ENCODE measurements at places on chromosomes 3 and 15.

- no peak for DNase-seq
These were observed 95.8 kb downstream of the ZPLD1 start for GRCh38 chr3:102530415-102531181.

GRCh38 chr3:82130046-82130445 lies 368.6 kb upstream of the GBE1 start:
- DNase-seq = no peak

- DNase-seq = no peak
These were observed 73.7 kb upstream of the MB21D2 start for GRCh38 chr3:192991356-192991755.

DNA sequence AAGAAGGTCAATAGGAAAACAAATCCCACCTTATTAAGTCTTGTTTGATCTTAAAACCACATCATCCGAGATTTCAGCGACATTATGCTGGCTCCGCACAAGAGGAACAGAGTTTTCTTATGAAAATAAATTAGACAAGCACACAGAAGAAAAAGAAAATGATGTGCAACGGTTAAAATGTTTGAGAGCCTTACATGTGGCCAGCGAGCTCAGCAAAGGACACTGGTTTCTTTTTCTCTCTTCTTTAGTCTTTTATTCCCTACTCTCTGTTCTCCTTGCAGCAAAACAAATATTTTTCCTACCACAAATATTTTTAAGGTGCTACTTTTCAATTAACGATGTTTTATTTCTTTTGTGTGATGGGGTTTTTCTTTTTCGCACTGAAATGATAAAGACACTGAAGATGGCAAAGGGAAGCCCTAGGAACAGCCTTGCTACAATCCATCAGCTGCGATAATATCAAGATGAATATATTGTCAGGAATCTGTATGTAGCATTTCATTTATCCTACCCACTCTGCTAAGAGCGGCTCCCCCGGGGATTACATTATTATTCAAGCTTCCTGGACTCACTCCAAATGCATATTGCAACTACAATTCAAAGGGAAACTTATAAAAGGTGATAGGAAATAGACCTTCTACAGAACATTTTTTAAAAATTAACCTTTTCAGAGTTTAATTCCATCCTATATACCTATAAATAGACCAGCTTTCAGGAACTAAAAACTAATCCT lies 72.9 kb downstream of the ANXA2 start:
- no peak for DNase-seq

GRCh38 chr3:52779837-52780585 lies 2.6 kb downstream of the ITIH1 start:
- DNase-seq = no peak

GRCh38 chr3:160475153-160475552 lies 25.6 kb upstream of the TRIM59 start:
- DNase-seq = no peak

DNA sequence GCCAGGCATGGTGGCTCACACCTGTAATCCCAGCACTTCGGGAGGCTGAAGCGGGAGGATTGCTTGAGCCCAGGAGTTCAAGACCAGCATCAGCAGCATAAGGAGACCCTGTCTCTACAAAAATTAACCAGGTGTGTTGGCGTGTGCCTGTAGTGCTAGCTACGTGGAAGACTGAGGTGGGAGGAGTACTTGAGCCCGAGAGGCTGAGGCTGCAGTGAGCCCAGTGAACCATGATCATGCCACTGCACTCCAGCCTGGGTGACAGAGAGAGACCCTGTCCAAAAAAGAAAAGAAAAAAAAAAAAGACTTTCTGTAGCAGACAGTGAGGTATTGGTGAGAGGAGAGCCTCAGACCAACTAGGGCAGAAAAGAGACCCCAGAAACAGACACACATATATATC lies 263.8 kb downstream of the XXYLT1 start:
- DNase-seq = no peak

GRCh38 chr3:143266927-143267326 lies 147.4 kb downstream of the CHST2 start:
- DNase-seq = no peak

- no peak for DNase-seq
These were observed 32.7 kb downstream of the RARB start for GRCh38 chr3:25460751-25461150.

DNA sequence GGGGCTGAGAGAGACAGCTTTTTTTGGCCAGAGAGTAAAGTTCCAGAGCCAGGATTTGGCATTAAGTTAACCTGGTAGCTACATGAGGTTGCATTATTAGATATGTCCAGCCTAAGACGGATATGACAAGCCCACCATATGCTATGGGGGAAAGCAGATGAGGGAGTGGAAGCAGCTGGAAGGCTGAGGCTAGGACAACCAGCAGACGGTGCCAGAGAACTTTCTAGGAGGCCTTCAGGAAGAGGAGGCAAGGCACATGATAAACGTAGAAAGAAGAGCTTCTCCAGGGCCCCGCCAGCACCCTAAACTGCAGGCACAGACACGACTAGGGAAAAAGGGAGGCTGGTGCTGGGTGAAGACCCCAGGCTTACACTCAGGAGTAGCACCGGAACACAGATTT lies 87.0 kb downstream of the CTNNB1 start:
- DNase-seq = no peak

- DNase-seq = no peak
These were observed 92.1 kb upstream of the CHD2 start for GRCh38 chr15:92807971-92808571.

DNA sequence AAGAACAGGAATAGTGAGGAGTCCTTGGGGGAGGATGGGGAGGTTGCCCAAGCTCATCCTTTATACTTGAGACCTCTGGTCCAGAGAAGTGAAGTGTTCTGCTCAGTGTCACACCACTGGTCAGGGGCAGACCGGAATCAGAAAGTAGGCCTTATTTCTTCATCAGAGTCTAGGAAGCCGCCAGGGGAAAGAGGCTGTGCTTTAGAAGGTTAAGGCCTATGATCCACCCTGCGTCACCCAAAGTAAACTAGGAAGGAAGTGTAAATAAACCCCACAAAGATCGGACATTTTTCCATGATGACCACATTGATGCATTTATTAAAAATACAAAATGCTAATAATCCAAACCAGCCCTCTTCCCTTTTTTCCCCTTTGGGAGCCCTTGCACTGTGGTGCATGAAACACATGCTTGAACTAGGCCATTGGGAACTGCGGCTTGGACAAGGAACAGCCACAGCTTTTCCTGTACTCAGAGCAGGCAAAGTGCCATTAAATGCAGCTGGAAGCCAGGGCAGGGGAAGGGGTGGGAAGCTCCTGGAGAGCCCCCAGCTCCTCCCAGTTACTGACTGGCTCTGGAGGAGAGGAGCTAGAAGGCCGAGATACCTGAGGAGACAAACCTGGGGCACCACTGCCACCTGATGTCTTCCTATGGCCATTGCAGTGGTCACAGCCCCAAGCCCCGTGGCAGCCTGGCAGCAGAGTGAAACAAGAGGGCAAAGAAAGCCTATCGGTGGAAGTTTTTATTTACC lies 37.0 kb downstream of the CDC25A start:
- DNase-seq = peak; percentile 12

- DNase-seq = no peak
These were observed 33.0 kb upstream of the TEX264 start for GRCh38 chr3:51637941-51638471.

GRCh38 chr3:12716605-12717151 lies 42.4 kb downstream of the TMEM40 start:
- no peak for DNase-seq

DNA sequence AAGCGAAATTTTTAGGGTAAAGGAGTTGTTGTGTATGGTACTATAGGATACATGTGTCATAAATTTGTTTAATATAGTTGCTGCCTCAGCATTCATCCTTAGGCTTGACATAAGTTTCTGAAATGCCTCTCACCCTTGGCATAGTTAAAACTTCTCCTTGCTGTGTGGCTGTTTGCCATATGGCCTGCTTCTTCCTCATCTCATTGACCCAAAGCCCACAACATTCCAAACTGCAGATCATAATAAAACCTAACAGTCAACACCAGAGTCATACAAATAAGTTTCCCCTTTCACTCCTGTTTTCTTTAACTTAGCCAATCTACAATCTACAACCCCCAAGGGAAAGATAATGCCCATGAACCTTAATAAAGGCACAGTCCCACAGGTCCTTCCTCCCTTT lies 136.6 kb downstream of the TMCC1 start:
- DNase-seq = no peak

GRCh38 chr3:50264964-50265485 lies 3.9 kb upstream of the SEMA3B start:
- DNase-seq = no peak

- DNase-seq = no peak
These were observed 456.0 kb downstream of the TUSC7 start for GRCh38 chr3:117165601-117166051.

DNA sequence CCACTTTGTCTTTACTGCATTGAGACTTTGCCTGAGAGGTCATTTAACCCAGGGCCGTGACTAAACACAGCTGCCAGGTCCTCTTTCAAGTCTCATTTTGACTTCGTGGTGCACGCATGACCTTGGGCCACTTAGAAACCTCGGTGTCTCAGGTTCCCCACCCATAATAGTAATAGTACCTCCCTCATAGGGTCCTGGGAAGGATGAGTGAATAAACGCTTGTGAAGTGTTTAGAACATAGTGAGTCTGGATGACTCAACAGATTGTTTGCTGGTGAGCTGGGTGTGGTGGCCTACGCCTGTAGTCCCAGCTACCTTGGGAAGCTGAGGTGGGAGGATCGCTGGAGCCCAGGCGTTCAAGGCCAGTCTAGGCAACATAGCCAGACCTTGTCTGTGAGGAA lies 56.3 kb downstream of the BDH1 start:
- no peak for DNase-seq

- DNase-seq = no peak
These were observed 1.4 kb upstream of the WHAMM start for GRCh38 chr15:82807920-82808633.

DNA sequence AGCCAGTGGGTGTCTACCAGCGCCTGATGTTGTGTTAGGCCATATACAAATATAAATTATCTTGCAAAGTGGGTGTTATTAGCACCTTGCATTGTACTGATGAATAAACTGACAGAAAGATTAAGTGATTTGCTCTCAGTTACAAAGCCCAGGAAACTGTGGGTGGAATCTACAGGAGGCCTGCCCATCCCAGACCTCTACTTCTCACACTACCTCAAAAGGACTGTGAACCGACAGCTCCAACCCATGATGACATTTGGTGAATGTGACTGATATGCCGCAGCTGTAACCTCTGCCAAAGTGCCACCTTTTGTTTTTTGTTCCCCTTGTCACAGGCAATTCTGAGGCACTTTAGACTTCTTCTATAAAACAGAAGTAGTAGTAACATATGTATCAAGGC lies 43.7 kb upstream of the KCNMB2 start:
- DNase-seq = no peak

DNA sequence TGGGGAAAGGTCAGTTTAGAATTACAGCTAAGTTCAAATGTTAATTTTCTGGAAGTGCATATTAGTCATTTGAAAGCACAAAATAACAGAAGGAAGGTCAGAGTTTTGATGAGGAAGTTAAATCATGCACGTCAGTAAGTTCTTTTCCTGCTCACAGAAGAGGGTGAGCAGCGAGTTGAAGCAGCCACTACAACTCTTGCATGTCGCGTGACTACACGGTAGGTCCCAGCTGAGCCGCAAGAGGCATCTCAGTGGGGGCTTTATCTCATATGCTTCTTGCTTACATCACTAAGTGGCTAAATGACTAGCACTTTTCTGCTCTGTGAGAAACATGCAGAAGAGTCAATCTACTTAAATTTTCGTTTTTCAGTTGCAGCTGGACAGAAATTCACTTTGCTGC lies 21.3 kb upstream of the SEC62 start:
- DNase-seq = no peak

GRCh38 chr3:135020181-135020580 lies 225.1 kb downstream of the EPHB1 start:
- no peak for DNase-seq

- DNase-seq = no peak
These were observed 329.7 kb upstream of the KCNMB2 start for GRCh38 chr3:178206521-178206920.

- no peak for DNase-seq
These were observed 111.4 kb upstream of the RBMS3 start for GRCh38 chr3:29169451-29169850.

DNA sequence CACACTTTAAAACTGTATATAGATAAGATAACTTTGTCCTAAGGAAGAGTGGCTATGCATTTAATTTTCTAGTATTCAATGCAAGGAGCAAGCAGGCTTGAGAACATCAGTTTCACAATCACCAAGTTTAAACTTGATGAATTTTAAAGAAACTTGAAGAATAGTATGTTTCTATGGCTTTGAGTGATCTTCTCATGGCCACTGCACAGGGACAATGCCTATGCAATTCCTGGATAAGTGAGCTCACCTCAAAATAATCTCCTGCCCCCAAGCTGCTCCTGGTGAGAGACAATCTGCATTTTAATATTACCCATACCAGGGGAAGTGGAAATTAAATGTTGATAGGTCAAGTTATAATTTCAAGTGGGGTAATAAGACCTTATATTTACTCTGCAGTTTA lies 376.6 kb upstream of the CBLB start:
- DNase-seq = no peak

- no peak for DNase-seq
These were observed 44.9 kb downstream of the MEIS2 start for GRCh38 chr15:37055481-37055880.

DNA sequence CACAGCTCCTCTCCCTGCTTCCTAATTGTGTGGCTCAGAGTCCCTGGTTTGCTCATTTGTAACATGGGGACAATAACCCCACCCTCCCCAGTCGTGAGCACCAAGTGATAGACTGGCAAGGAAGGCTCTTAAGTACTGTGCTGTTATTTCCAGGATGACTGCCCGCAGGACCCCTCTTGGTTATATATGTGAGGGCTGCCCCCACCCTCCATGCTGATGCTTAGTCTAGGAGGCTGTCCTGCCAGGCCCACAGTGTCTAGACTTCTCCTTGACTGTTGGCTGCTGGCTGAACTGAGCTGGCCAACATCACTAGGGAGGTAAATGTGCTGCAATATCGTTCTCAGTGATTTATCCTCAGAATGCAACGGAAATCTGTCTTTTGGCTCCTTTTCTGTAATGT lies 45.1 kb downstream of the RAB11A start:
- DNase-seq = no peak

DNA sequence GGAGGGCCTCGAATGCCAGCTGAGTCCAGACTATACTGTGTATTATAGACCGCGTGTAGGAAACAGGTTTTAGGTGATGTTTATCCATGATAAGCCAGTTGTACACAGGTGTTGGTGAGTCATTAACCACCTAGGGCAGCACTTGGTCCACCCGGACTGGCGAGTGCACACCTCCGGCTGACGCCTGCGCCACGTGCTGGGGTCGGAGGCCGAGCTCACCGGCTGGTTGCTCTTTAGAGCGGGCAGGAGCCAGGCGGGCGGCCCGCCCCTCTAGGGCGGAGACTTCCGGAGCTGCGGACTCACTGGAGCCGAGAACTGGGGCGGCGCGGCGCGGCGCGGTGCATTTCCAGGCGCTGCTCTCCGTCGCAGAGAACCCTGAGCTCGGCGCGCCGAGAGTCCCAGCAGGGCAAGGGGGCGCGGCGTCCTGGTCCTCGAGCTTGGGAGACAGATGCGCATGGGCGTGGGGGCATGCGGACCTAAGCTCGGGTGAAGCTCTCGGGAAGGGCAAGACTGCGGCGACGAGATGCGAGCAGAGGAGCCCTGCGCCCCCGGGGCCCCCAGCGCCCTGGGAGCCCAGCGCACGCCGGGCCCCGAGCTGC lies at the start of gene ESYT3:
TSS of gene ESYT3 (plus strand) at position 341 of the 599 bp plus-strand sequence. CDS start at position 524, 183 bp downstream.
- DNase-seq = no peak

- no peak for DNase-seq
These were observed 32.4 kb upstream of the FNDC3B start for GRCh38 chr3:172007065-172007370.

- DNase-seq = no peak
These were observed 25.1 kb downstream of the POLR2M start for GRCh38 chr15:57731530-57732103.

- DNase-seq = no peak
These were observed 171.7 kb downstream of the FNDC3B start for GRCh38 chr3:172211123-172211522.
